ENCODE measurements at places on chromosomes 2 and 18.

GRCh38 chr18:79834834-79835233, 37.1 kb downstream of the KCNG2 start:
- DNase-seq: no peak

DNA sequence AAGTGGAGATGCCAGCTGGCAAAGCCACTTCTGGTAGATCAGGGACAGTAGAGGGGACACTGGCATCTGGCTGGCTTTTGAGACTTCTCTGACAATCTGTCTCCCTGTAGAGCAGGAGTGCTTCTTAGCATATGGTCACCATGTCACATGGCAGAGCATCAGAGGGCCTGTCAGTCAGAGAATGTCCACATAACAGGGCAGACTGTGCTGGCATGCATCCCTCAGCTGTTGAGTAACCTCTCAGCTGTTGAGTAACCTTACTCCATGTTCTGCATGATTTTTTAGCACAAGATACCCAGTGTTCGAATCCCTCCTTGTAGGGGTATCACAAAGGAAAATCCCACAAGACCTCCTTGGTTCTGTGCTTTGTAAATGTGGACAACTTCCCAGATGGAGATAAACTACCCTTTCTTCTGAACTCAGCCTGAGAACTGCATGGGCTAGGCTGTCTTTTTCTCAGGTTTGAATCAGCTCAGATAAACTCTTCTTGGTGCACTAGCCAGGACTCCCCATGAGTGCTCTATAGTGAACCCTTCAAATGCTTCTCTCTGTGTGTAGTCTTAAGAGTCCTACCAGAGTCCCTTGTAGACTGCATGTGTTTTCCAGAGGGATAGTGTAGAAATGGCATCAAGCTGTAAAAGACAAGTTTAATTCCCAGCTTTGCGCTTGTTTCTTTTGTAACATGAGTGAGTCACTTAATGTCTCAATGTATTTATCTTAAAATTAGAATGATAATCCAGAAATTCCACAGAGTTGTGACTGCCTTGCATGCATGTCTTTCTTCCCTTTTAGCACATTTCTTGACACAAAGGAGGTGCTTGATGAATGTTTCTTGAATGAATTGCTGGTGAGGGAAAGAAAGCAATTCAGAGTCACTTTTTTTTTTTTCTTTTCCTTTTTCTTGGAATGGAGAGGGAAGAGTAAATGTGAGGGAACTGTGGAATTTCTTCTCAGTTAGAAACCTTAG, 442.3 kb upstream of the HNMT start:
- no peak for DNase-seq

DNA sequence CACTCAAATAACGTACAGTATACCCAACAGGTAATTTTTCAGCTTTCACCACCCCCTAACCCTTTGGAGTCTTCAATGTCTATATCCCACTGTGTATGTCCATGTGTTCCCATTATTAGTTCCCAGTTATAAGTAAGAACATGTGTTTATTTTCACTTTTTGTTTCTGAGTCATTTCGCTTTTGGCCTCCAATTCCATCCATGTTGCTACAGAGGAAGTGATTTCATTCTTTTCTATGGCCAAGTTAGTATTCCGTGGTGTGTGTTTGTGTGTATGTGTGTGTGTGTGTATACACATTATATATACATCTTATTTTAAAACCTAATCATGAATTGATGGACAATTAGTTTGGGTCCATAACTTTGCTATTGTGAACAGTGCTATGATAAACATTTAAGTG, 464.4 kb downstream of the CMPK2 start:
- no peak for DNase-seq

GRCh38 chr2:206937555-206937954, 1.8 kb upstream of the CPO start:
- no peak for DNase-seq

- no peak for DNase-seq
Observed at GRCh38 chr2:73013936-73014335, 57.6 kb downstream of the SFXN5 start.

DNA sequence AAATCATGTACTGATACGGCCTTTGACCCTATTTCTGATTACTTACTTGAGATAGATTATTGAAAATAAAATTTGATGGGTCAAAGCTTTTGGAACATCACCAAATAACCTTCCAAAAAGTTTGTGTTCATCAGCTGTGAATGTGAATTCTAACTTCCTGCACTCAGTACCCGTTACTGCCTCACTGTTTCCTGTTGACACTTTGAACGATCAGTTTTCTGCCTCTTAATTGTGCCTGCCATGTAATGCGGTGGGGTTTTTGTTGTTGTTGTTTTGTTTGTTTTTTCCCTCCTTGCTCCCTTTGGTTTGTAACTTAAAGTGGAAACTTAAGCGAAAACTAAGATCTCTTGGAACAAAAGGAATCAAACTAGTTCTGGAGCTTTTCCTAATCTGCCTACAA, 18.9 kb downstream of the ATG16L1 start:
- no peak for DNase-seq

- DNase-seq: no peak
Observed at GRCh38 chr2:141058556-141058955, 1072.3 kb downstream of the LRP1B start.

GRCh38 chr2:74138600-74139323, 8.9 kb downstream of the BOLA3 start:
- DNase-seq: no peak

DNA sequence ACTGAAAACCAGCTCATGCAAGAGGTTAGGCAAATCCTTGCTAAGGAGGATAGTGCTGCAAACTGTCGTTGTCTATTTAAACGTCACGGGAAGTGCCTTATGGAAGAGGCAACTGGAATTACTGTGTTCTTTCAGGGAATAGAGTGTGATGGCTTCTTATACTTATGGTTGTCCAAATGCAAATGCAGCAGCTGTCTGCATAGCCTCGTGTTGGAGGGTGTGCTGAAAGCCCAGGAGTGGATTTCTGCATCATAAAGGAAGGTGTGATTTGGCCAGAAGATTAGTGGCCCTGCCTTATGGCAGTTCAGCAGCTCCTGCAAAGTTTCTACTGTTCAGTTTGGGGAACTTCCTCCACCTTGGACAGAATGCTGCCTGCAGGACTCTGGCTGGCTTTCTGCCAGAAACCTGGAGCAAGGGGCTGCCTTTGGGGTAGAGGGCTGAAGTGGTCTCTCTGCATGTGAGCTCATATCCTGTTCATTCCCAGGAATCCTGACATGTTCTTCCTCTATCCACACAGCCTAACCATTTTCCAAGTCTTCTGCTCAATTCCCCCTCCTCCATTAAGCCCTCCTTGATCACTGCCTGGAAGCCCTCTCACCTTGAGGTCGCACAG, 321.2 kb upstream of the CXCR4 start:
- DNase-seq: no peak

- peak; percentile 69 for DNase-seq
Observed at GRCh38 chr2:169714699-169715098, 18.9 kb upstream of the KLHL23 start.

DNA sequence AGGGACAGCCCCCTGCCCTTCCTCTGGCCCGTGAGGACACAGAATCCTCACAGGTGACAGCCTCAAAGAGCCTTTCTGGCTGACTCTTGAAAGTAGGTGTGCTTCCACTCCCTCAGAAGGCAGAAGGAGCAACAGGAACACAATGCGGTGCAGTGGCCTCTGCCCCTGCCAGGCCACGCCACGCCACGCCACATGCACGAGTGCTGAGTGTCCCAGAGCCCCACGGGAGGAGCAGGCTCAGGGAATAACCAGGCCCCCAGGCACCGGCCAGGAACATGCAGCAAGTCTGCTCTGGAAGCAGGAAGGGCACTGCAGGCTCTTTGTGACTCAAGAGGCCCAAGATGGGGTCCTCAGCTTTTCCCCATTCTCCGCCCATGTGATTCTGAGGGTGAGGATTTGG, 18.1 kb upstream of the CCDC74B start:
- DNase-seq: no peak

- no peak for DNase-seq
Observed at GRCh38 chr2:118845005-118845521, 2.4 kb downstream of the EN1 start.

- no peak for DNase-seq
Observed at GRCh38 chr2:112706170-112706664, 14.6 kb upstream of the NT5DC4 start.

- no peak for DNase-seq
Observed at GRCh38 chr18:13527730-13528129, 198.6 kb downstream of the FAM210A start.

DNA sequence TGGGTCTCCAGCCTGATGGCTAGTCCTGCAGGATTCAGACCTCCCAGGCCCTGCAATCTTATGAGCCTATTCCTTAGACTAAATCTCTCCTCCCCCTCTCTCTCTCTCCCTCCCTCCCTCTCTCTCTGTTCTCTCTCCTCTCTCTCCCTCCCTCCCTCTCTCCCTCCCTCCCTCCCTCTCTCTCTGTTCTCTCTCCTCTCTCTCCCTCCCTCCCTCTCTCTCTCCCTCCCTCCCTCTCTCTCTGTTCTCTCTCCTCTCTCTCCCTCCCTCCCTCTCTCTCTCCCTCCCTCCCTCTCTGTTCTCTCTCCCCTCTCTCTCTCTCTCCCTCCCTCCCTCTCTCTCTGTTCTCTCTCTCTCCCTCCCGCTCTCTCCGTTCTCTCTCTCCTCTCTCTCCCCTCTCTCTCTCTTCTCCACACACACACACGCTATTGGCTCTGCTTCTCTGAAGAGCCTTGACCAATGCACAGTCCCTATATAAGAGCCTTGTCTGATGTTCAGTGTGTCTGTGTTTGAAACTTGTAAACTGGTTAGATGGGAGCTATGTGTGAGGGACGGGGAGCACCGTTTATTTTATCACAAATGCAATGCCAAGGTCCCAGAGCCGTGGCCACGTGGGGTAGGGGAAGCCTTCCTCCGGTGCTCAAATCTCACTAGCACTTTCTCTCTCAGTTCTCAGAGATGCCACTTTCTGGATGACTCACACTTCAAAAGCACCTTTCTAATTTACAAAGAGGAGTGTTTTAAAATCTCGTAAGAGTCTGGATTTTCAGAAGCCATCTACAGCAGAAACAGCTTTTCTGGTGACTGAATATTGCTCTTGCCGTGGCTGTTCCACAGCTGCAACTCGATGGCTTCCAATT, 9.4 kb upstream of the PRLH start:
- DNase-seq: no peak

DNA sequence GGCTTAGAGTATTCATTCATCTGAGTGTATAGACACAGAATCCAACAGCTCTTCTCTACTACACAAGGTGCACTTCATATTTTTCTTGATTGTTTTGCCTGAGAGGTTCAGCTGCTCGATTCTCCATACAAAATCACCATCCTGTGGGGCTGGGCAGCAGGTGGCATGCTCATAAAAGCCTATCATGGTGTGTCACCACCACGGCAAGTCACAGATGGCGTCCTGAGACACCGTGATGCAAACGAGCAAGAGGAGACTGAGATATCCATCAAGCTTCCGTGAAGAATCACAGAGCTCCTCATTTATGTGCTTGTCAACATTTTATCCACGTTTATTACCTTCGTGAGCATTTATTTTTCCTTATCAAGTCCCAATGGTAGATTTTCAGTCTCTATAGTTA, 22.4 kb upstream of the NRP2 start:
- no peak for DNase-seq

- no peak for DNase-seq
Observed at GRCh38 chr2:46147626-46148368, 149.4 kb upstream of the EPAS1 start.

- no peak for DNase-seq
Observed at GRCh38 chr2:223644136-223644535, 42.0 kb upstream of the SCG2 start.

GRCh38 chr18:21218862-21219261, 23.2 kb upstream of the GREB1L start:
- no peak for DNase-seq

DNA sequence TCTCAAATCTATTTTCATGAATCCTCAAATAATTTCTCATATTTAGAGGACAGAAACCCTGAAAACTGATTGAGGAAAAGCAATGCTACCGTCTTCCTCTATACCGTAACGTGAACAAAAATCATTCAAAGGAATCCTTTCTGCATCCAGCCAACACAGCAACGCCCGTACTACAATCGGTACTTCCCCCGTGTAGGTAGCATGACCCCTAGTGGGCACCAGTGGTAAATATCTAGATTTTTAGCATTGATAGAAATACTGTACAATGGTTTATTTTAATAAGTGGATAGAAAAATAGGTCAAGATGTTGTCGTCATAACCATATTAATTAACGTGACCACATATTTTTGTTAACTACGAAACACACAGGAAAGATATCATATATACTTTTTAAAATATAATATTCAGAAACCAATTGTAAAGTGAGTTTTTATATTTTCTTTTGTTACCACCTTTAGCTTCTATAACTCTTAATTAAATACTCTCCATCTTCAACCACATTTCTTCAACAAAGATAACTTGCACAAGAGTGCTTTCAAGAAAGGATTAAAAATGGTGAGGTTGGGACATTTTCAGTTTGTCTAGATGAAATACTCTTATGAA, 194.1 kb downstream of the SS18 start:
- DNase-seq: no peak

- DNase-seq: no peak
Observed at GRCh38 chr2:191171286-191171685, 20.5 kb upstream of the STAT4 start.

DNA sequence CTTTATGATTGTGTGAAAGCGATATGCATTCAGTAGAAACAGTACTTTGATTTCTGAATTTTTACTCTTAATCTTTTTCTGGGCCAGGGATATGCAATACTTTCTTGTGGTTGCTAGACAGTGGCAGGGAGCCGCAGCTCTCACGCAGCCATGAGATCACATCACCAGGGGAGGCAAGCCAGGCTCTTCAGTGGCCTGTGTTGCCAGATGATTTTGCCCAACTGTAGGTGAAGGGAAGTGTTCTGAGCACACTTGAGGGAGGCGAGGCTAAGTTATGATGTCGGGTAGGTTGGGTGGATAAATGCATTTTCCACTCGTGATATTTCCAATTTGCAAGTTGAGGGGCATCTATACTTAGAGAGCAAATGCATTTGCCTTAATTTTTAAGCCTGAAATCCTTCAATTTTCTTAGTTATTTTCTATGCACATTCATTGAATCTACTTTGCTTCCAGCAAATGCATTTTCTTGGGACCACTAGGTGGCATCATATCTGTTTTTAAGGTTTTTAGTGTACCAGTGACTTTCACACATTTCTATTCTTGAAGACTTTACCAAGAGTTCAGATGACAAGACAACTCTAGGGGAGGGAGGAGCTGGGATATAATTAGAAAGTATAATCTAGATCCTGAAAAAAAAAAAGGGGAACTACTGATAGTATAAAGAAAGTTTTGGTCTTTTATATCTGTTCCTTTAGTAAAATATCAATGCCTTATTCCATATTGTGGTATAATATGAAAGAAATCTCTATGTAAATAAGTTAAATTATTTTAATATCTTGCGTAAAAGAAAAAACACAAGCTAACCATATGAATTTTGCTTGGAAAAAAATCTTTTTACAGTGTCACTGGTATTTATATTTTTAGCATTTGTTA, 643.3 kb downstream of the SOCS6 start:
- peak; percentile 40 for DNase-seq

- no peak for DNase-seq
Observed at GRCh38 chr2:224163566-224164307, 124.7 kb upstream of the SERPINE2 start.

- DNase-seq: peak; percentile 54
Observed at GRCh38 chr2:230160112-230160660, 59.6 kb downstream of the SP110 start.
